ENCODE measurements at places on chromosomes 7 and 10.

DNA sequence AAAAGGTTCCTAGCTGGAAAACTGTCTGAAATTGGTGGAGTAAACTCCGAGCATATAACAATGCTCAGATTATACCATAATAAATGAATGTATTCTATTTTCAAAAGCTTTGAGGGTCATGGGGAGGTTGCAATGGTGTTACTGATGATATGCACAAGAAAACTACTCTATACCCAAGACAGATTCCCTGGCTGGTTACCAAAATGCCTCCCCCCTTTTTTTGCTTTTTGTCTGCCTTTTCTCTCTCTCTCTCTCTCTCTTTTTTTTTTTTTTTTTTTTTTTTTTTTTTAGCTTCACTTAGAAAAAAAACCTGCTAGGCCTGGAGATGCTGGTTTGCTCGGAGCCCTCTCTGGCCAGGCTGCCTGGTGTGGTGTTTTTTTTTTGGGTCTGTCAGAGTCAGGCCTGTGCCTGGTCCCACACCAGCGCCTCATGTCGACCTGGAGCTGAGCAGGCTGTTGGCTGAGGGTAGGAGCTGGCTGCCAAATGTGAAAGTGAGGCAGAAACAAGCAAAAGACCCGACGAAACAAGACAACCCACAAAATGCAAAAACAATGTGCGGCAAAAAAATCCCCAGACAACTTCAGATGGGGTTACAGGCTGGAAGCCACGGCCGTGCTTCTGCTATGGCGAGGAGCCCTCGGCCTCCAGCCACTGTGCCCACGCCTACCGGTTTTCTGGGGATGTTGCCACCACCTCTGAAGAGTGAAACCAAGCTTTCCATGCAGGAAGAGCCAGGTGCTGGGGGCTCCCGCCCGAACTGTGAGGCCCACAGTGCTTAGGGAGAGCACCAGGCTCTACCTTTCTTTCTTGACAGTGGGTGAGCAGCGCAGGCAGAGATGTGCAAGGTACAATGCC lies 59.9 kb upstream of the EFCAB10 start:
- peaks cover 19% of the 10 kb centered on the region for H3K36me3 ChIP-seq
- no peak overlapping the region for H3K27ac ChIP-seq
- H3K4me3 ChIP-seq = no peak overlapping the region
- no peaks in the 10 kb centered on the region for H3K4me1 ChIP-seq
- DNase-seq = no peak
- no peaks in the 10 kb centered on the region for H3K27me3 ChIP-seq

DNA sequence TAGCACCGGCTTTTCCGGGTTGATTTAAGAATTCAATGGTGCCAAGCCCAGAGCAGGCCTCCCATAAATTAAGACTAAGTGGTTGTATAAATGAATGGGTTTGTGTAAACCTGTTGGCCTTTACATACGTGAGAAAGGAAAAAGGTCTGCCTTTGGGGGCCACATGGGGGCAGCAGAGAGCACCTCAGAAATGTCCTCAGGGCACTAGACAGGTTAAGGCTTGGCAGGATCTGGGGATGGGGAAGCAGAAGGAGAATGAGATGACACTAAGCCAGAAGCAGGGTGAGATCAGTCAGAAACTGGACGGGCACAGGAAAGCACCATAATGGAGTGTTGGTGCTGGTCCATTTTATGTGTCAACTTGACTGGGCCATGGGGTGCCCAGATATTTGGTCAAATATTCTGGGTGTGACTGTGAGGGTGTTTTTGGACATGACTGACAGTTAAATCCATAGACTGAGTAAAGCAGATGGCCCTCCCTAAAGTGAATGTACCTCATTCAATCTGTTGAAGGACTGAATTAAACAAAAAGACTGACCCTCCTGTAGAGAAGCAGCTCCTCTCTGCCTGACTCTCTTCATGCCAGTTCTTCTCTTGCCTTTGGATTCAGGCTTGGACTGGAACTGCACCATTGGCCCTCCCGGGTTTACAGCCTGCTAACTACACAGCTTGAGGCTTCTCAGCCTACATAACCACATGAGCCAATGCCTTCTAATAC lies 58.9 kb downstream of the FRMPD2 start:
- H3K36me3 ChIP-seq = no peaks in the 10 kb centered on the region
- H3K27me3 ChIP-seq = no peaks in the 10 kb centered on the region
- H3K27ac ChIP-seq = no peak overlapping the region
- DNase-seq = no peak

- no peak overlapping the region for H3K4me3 ChIP-seq
- no peaks in the 10 kb centered on the region for H3K27me3 ChIP-seq
- no peaks in the 10 kb centered on the region for H3K36me3 ChIP-seq
- no peaks in the 10 kb centered on the region for H3K4me1 ChIP-seq
- no peak for DNase-seq
- no peak overlapping the region for H3K27ac ChIP-seq
These were observed 80.5 kb downstream of the C10orf105 start for GRCh38 chr10:71638822-71639719.

GRCh38 chr10:57338823-57339558 lies 928.7 kb downstream of the IPMK start:
- H3K27me3 ChIP-seq = no peaks in the 10 kb centered on the region
- no peak overlapping the region for H3K27ac ChIP-seq
- no peaks in the 10 kb centered on the region for H3K4me1 ChIP-seq
- H3K4me3 ChIP-seq = no peak overlapping the region

DNA sequence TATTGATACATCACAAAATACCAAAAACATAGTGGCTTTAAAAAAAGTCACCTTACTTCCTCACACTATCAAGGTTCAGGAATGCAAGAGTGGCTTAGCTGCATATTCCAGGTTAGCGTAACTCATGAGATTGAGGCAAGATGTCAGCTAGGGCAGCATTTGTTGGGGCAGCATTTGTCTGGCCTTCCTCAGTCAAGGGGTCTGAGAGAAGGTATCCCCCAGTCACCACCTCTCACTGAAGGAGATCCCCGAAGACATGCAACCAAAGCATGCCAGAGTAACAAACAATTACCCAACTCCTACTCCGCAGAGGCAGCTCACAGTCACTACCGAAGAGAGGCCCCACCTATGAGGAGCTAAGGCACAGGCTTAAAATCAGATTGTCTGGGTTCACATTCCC lies 48.4 kb downstream of the C10orf71 start:
- H3K36me3 ChIP-seq = no peaks in the 10 kb centered on the region
- H3K27me3 ChIP-seq = no peaks in the 10 kb centered on the region
- no peak overlapping the region for H3K4me3 ChIP-seq
- no peak for DNase-seq
- no peaks in the 10 kb centered on the region for H3K4me1 ChIP-seq

DNA sequence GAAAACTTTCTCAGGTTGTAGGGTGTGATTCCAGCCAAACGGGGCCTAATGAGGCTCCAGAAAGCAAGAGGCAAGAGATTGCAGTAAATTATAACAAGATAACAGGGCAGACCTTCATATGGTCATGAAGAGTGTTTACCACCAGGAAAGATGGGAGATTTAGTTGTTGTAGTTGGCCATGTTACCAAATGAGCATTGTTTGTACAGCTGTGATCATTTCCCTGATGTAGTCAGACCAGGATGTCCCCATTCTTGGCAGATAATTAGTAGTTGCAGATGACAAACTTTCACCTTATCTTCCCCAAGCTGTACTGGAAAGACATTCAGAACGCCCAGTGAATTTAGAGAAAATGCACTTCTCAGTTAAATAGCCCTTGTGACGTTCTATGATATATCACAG lies 630.8 kb downstream of the ANKRD7 start:
- H3K4me3 ChIP-seq = no peak overlapping the region
- no peak overlapping the region for H3K27ac ChIP-seq
- no peaks in the 10 kb centered on the region for H3K27me3 ChIP-seq
- no peaks in the 10 kb centered on the region for H3K4me1 ChIP-seq
- DNase-seq = no peak

- no peak overlapping the region for H3K4me3 ChIP-seq
- H3K36me3 ChIP-seq = no peaks in the 10 kb centered on the region
- no peaks in the 10 kb centered on the region for H3K4me1 ChIP-seq
- no peak overlapping the region for H3K27ac ChIP-seq
These were observed 28.4 kb upstream of the AGK start for GRCh38 chr7:141522657-141523342.

DNA sequence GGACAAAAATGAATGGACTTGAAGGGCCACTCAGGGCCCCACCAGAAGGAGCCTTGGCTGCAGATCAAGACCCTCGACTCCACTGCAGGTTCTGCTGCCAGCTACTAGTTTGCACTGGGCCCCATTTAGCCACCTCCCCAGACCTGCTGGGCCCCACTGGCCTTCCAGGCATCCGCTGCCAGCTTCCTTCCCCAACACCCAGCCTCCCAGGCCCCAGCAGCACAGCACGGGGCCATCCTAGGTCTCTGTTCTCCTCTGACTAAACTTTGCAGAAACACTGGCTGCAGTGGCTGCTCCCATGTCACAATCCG lies 277.4 kb upstream of the KLF14 start:
- DNase-seq = no peak
- H3K27ac ChIP-seq = peak overlapping the region; percentile 27
- H3K4me3 ChIP-seq = no peak overlapping the region
- H3K27me3 ChIP-seq = no peaks in the 10 kb centered on the region

DNA sequence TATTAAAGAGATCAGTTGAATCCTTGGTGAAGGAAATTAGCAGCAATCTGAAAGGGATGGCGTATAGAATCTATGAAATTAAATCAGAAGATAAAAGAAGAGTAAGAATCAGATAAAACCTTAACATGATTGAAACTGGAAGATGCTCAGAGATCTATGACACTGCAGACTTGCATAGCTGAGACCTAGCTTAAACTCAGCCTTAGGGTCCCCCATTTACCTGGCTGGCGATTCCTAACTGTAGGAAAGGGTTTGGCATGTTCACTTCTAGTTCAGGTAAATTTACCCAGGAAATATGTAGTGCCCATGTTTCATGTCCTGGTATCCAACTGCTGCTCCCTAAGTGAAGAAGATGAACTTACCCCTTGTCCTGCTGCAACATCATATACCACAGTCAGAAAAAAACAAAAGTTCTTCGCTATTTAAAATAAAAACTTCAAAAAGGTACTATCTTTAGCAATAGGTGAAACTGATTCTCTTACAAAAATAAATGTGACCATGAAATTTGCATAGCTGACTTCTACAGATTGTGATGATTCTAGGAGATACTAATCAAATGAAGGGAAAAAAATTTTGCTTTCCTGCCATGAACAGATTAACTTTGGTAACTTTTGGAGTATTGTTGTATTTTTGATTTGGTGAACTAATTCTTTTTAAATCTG lies 47.8 kb upstream of the TMEM243 start:
- H3K4me3 ChIP-seq = no peak overlapping the region
- no peak for DNase-seq
- H3K36me3 ChIP-seq = no peaks in the 10 kb centered on the region
- H3K27ac ChIP-seq = no peak overlapping the region
- H3K27me3 ChIP-seq = no peaks in the 10 kb centered on the region
- no peaks in the 10 kb centered on the region for H3K4me1 ChIP-seq

GRCh38 chr7:47335071-47335470 lies 246.8 kb downstream of the TNS3 start:
- no peak for DNase-seq
- no peak overlapping the region for H3K4me3 ChIP-seq
- H3K36me3 ChIP-seq = no peaks in the 10 kb centered on the region
- peaks cover 5% of the 10 kb centered on the region for H3K4me1 ChIP-seq
- no peaks in the 10 kb centered on the region for H3K27me3 ChIP-seq

- no peak overlapping the region for H3K4me3 ChIP-seq
- H3K4me1 ChIP-seq = no peaks in the 10 kb centered on the region
- no peaks in the 10 kb centered on the region for H3K36me3 ChIP-seq
- H3K27me3 ChIP-seq = no peaks in the 10 kb centered on the region
- no peak overlapping the region for H3K27ac ChIP-seq
- DNase-seq = no peak
These were observed 1203.2 kb downstream of the SORCS3 start for GRCh38 chr10:105844241-105844640.

GRCh38 chr7:11319491-11320274 lies 346.0 kb downstream of the PHF14 start:
- no peak for DNase-seq
- no peaks in the 10 kb centered on the region for H3K36me3 ChIP-seq
- H3K27me3 ChIP-seq = no peaks in the 10 kb centered on the region
- no peak overlapping the region for H3K27ac ChIP-seq
- no peaks in the 10 kb centered on the region for H3K4me1 ChIP-seq
- no peak overlapping the region for H3K4me3 ChIP-seq

DNA sequence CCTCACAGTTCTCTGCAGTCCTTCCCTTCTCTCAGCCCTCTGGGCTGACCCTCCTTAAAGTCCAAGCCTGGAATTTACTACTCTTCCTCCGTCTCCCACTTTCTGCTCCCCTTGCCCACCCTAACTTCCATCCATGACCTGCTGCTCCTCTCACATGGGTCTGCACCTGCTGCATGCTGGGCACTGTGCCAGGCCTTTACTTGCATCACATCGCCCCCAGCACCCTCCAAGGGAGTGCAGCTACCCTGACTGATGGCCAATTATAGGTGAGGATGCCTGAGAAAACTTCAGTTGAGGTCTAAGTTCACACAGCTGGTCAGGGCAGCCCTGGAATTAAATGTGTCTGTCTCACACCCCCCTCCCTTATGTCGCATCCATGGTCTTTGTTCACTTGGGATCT lies 53.6 kb upstream of the ZPBP start:
- H3K27ac ChIP-seq = no peak overlapping the region
- H3K4me1 ChIP-seq = no peaks in the 10 kb centered on the region
- DNase-seq = no peak

DNA sequence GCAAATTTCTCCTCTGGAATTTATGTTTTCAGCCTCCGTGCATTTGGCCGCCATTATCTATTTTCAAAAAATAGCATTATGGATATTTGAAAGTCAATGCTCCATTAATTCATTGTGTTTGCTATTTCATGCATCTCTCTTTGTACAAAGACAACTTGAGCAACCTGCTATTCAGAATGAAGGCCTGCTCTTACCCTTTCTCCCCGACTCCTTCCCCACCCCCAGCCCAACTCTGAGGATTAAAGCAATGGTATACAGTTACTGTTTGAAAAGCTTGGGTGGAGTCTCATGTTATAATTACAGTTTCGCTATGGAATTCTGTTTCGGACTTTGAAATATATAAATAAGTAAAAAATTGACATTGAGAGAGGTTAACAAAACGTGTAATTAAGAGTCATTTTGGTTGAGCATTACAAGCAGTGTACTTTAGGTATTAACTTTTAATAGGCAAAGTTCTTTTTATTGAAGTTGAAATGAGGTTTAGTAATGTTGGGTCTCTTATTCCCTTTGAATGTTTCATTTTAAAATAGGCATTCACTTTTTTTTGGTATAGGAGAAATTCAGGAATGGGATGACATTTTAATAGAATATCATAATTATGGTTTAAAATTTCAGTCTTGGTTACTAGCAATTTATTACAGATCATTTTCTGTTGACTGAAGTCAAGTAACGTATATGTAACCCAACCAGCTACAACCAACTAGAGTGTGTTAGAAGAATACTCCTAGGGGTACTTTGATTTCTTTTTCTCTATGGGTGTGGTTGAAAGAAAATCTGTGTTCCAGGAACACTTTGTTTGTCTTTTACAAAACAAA lies 93.1 kb downstream of the ARID5B start:
- peaks cover 56% of the 10 kb centered on the region for H3K4me1 ChIP-seq
- no peak for DNase-seq
- peak overlapping the region; percentile 77 for H3K27ac ChIP-seq
